ENCODE measurements at places on chromosomes 3 and 15.
A peak's percentile ranks its signal among the peaks of the same experiment; 100 is the strongest.

DNA sequence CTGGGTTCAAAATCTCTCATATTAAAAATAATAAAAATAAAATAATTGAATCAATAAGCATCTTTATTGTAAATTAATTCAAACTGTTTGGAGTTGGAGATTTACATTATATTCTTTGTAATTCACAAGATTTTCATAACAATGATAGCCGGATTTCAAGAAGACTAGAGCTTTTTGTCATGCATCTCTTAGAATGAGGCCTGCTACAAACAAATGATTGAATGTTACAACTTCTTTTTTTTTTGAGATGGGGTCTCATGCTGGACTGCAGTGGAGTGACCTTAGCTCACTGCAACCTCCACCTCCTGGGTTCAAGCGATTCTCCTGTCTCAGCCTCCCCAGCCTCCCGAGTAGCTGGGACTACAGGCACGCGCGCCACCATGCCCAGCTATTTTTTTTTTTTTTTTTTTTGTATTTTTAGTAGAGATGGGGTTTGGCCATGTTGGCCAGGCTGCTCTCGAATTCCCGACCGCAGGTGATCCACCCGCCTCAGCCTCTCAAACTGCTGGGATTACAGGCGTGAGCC is 3.5 kb downstream of the SLTM start:
- DNase-seq: no peak

DNA sequence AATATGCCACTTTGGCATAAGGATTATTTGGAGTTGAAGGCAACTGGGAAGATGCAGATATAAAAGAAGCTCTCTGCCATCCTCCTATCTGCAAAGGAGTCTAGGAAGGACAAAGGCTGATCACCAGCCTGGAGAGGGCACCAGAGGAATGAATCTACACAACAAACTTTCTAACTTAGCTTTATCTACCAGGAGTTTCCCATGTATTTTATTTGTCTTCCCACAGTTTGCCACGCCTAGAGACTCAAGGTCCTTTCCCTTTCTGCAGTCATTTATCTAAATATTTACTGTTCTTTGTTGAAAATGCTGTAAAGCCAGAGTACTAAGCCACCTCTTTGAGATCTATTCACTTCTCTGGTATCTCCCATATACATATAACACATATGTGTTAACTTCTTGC is 32.2 kb downstream of the GPR176 start:
- no peak for DNase-seq

- peak; percentile 24 for DNase-seq
Measured at GRCh38 chr3:103002425-103003176, 567.8 kb downstream of the ZPLD1 start.

GRCh38 chr3:177959188-177959587 is 577.0 kb upstream of the KCNMB2 start:
- no peak for DNase-seq

DNA sequence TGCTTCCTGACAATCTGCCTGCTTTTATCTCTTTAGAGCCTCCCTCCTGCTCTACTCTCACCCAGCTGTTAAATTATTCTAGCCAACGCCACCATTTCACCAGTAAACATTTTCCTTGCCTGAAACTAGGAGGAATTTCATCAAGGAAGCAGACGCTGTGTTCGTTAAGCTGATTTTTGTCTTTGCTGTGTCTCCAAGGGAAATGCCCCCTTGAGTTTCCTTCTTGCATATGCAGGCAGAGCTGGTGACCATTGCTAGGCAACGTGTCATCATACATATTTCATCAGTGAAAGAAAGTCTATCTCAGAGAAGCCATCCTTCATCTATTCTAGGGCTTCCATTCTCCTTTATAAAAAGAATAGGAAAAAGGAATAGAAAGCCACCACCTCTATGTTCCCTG is 87.0 kb upstream of the ST8SIA2 start:
- DNase-seq: no peak

DNA sequence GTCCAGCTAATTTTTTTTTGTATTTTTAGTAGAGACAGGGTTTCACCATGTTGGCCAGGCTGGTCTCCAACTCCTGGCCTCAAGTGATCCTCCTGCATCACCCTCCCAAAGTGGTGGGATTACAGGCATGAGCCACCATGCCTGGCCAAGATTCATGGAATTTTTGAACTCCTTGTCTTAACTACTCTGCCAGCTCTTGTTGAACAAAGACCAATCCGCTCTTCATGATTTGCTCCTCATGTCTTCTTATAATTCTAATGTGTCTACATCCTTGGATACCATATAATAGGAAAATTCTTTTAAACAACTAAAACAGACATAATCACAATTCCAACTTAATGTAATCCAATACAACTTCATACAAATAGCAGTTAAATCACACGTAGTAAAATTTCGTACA is 21.3 kb downstream of the UBA5 start:
- DNase-seq: no peak

DNA sequence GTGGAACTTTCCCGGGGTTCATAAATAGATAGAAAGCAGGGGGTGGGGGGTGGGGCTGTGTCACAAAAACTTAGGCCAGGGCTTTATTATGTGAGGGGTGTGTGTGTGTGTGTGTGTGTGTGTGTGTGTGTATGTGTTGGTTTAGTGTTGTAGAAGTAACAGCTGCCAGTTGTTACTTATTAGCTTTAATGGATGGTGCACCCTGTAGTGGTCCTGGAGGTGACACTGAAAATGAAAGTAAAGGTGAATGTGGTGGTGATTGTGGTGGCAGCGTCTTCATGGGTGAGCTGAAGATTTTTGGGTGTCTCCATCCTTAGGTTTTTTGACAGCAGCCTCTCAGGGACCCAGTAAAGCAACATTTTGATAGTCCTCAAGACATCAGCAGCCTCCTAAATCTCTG is 449.9 kb downstream of the PDCD6IP start:
- DNase-seq: no peak

DNA sequence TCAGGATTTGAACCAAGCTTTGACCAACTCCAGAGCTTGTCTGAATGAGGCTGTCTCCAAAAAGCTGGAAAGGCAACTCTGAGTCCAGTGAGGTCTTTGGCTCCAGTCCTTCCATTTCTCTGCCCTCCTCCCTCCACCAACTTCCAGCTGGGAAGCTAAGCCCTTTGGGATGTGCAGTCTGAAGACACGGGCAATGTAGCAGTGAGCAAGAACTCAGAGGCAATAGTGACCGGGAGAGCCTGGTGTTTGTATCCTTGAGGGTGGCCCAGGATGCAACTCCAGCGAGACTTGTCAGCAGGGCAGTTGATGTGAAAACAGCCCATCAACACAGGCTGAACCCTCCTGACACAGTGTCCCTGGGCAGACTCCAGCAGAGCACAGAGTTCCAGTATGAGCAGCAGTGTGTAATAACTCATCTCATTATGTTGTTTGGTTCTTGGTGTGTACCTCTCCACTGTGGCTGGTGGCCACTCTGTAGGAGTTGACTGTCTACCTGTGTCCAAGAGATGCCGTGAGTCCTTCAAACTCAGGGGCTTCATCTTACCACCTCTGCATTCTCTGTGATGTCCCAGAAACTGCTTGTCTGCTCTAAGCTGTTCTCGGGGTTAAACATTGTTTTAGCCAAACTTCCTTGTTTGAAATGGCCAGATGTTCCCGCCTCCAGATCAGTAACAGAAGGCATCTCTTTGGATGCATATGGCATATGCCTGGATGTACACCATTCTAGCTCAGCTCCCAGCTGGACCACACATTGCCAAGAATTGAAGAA is 6.6 kb downstream of the CDCP1 start:
- DNase-seq: peak; percentile 85

GRCh38 chr3:9499455-9500107 is 54.0 kb downstream of the LHFPL4 start:
- no peak for DNase-seq

DNA sequence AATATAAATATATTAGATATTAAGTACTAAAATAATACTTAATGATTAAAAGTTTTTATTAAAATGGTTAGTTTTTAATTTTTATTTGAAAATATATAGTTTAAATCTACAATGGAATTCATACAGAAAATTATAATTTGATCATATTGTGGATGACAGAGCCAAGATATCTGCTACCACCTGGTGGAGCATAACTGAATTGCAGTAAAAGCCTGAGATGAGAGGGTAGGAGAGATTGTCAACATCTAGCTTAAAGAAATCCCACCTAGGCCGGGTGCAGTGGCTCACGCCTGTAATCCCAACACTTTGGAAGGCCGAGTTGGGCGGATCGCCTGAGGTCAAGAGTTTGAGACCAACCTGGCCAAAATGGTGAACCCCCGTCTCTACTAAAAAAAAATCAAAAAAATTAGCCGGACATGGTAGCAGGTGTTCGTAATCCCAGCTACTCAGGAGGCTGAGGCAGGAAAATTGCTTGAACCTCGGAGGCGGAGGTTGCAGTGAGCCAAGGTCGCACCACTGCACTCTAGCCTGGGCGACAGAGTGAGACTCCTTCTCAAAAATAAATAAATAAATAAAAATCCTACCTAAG is 25.1 kb upstream of the CSTA start:
- peak; percentile 4 for DNase-seq

DNA sequence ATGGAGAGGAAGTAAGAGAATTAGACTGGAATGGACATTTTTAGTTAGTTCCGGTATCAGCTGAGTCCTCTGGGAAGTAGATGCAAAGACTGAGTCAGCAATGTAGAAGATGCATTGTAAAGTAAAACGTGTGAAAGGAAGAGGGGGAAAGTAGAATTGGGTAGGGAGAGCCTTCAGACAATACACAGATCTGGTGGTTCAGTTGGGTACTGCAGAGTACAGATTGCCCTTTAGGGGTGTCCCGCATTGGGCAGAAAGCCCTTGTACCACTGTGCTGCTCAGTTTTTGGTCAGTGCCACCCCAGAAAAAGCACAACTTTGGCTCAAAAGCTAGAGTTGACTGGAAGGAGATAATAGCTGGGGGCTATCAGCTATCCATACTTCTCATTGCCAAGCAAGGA is 247.4 kb downstream of the KBTBD8 start:
- no peak for DNase-seq

DNA sequence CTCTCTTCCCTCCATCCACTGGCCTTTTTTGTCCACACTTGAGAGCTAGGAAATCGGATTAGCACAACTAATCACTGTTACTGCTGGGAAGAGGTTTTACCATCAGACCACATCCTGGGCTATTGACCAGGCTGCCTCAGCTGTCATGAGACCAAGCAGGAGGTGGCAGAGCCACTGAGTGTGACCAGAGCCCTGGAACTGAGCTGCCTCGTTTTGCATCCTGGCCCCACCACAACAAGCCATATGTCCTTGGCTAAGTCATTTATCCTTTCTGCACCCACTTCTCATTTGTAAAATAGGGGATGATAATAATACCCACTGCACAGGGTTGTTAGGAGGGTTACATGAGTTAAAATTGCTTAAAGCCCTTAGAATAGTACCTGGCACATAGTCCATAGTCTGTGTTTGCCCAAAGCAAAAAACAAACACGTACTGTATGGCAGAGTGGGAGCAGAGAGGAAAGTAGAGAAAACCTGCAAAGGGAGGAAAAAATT is 34.1 kb downstream of the TMEM158 start:
- no peak for DNase-seq

DNA sequence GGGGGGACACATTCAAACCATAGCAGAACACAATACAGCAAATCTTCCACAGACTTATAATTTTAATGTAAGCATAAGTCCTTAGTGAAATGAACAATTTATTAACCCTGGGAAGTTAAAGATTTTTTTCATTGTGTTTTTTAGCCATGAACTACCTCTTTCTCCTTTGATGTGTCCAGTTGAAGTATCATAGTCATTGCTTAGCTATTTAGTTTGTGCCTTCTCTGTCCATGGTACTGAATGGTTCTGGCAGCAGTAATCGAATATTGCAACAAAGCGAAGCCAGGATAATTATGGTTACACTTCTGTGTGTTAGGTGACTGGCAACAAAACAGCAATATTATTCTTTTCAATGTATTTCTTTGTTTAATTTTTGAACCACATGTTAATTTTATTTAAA is 403.0 kb upstream of the ONECUT1 start:
- DNase-seq: no peak

GRCh38 chr3:173583496-173583895 is 186.0 kb downstream of the NLGN1 start:
- no peak for DNase-seq

DNA sequence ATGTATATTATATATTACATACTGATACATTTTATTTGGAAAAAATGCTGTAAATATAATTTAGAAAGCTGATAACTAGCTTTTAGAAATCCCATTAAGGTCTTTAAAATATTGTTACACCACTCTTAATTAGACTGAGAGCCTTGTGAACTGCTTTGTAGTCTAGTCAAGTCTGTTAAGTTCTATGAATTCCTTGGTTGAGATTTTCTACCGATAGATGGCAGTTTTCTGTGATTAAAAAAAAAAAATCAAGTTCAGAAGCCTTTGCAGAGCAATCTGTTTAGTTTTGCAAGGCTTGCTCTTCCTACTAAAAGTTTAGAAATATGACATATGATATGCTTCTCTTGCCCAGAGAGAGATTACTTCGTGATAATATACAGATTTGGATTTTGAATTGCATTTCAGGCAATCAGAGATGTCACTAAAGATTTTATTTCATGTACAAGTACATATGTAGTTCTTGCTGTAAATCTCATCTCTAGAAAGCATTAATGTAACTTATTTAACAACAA is 60.4 kb upstream of the SLITRK3 start:
- no peak for DNase-seq

DNA sequence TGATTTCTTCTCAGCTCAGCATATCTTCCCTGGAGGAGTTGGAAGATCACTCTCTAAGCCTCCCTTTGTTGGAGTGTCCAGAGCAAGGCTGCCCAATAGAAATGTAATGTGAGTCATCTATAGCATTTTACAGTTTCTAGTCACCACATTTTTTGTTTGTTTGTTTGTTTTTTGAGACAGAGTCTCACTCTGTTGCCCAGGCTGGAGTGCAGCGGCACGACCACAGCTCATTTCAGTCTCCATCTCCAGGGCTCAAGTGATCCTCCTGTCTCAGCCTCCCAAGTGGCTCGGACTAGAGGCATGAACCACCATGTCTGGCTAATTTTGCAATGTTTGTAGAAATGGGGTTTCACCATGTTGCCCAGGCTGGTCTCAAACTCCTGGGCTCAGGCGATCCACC is 21.3 kb downstream of the KLHL6 start:
- DNase-seq: no peak

DNA sequence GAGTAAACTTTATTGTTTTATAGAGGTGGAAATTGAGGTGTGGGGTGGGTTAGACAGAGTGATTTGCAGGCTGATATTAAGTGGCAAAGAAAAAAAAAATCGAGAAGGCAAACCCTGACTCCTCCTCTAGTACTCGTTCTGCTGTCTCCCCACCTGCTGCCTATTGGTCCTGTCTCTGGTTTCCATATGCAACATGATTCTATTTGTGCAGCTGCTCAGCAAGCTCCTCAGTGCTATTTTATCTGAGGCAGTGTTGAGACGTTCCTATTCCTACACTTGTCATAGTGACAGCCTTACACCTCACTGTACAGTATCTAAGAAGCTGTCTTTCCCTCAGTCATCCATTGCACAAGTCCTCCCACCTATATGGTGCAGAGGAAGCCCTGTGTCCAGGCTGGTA is 45.1 kb downstream of the RSL24D1 start:
- no peak for DNase-seq

GRCh38 chr3:101171681-101172191 is 148.6 kb downstream of the IMPG2 start:
- no peak for DNase-seq

- DNase-seq: no peak
Measured at GRCh38 chr3:10911350-10912002, 81.1 kb upstream of the SLC6A1 start.

GRCh38 chr3:43769885-43770425 is 79.2 kb downstream of the ABHD5 start:
- DNase-seq: no peak

GRCh38 chr3:66520724-66521123 is 19.9 kb upstream of the LRIG1 start:
- no peak for DNase-seq
